ENCODE measurements at places on chromosomes 4 and X. TPM values are rescaled to one million over a fixed set of nuclear protein-coding genes. Genes with fewer than 3 reads are reported as not detected.

The HSFX2 gene
- total RNA-seq = not detected

GRCh38 chrX:132231587-132231986 is 12.3 kb upstream of the RAP2C start:
- DNase-seq = no peak

The SYNPO2 gene
- 0.93 TPM for total RNA-seq

The VEGFC gene
- not detected for total RNA-seq

DNA sequence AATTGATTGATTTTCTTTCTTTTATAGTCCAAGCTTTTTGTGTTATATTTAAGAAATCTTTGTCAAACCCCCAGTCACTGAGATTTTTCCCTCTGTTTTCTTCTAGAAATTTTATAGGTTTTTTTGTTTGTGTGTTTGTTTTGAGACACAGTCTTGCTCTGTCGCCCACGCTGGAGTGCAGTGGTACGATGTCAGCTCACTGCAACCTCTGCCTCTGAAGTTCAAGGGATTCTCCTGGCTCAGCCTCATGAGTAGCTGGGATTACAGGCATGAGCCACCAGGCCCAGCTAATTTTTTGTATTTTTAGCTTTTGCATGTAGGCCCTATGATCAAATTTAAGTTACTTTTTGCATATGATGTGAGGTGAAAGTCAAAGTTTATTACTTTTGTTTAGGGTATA is 20.9 kb upstream of the FBXW7 start:
- DNase-seq = no peak

The MTNR1A gene
- 0.84 TPM for total RNA-seq

The AFM gene
- total RNA-seq = not detected

The ADAM29 gene
- total RNA-seq = not detected

GRCh38 chr4:59565836-59566235 is 1634.3 kb upstream of the ADGRL3 start:
- no peak for DNase-seq

The GUCY1A1 gene
- total RNA-seq = not detected

- DNase-seq = no peak
These were observed 138.0 kb downstream of the VEGFC start for GRCh38 chr4:176654565-176655216.

The PAGE2B gene
- total RNA-seq = not detected

GRCh38 chr4:122012735-122013134 is 60.9 kb upstream of the TRPC3 start:
- no peak for DNase-seq

DNA sequence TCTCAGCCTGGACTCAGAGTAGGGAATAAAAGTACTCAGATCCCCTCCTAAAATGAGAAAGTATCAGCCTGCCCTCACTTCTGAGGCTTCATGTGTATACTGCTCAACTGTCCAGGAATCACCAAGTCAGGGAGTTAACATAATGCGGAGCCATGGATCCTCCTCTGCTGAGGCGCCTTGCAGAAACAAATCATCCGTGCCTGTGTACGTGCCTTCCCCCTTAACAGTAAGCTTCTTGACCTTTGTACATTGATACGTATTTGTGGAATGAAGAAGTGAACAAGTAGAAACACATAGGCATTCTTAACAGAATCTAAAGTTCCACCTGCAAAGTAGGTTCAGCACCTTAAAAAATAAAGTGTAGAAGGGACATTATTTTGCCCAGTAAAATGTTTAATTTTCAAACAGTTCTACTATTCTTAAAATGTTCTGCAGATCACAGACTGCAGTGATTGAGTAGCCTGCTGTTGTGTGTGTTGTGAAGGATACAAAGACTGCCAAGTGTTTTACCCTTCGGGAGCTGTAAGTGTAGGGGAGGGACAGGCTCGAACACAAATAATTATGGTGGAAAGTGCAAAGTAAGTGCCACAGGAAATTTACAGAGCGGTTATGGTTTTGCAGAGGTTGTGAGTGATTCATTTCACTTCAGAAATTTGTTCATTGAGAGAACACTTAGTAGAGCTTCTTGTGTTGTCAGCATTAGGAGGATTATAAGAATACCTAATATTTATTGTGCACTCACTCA is 61.9 kb downstream of the ARHGAP10 start:
- DNase-seq = no peak

The IL21 gene
- total RNA-seq = 0.12 TPM

The KLHL5 gene
- total RNA-seq = 20.8 TPM

DNA sequence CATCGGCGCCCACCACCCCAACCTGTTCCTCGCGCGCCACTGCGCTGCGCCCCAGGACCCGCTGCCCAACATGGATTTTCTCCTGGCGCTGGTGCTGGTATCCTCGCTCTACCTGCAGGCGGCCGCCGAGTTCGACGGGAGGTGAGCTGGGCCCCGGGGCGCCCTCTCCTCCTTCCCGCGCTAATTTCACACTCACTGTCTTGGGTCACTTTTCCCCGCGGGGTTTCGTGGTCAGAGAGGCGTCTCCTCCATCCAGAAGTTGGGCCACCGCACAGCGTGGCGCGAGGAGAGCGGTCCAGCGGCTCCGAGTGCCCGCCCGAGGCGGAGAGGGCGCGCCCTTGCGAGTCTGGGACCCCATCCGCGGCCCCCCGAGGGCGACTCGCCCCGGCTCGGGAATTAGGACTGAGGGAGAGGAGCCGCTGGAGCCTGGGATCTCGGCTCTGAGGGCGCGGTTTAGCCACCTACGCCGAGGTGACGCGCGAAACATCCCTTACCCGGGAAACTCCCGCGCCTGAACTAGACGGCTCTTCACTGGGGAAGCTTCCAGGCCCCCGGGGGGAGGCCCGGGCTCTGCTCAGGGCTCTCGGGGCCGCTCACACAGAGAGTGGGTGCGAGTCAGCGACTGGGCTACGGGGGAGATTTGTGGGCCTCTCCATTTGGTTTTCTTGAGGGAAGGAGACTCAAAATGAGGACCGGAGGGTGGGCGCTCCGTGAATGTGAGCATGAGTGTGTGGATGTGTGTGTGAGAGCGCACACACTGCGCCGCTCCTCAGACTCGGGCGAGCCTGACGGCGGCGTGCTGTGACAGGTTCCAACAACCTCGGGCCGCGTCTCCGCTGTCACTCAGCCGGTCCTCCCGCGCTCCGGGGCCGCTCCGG is 551 bp downstream of the NPNT start:
- DNase-seq = no peak

The CT55 gene
- not detected for total RNA-seq

The NEIL3 gene
- 18.1 TPM for total RNA-seq

DNA sequence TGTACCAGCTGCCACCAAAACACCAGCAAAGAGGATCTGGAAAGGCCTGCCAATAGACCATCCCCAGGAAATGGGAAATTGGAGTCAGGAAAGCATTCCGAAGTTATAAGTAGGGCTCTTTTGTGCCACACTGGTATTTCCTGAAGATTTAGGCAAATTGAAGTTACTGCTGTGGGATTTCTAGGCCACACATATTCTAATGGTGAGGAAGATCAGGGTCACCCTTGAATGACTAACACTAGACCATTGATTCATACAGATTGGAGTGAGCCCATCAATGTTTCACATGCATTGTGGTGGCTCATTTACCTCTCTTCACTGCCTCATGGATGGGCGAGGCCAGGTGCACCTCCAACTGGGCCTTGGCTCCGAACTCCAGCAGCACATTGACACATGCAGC is 22.6 kb downstream of the ASB11 start:
- DNase-seq = no peak

DNA sequence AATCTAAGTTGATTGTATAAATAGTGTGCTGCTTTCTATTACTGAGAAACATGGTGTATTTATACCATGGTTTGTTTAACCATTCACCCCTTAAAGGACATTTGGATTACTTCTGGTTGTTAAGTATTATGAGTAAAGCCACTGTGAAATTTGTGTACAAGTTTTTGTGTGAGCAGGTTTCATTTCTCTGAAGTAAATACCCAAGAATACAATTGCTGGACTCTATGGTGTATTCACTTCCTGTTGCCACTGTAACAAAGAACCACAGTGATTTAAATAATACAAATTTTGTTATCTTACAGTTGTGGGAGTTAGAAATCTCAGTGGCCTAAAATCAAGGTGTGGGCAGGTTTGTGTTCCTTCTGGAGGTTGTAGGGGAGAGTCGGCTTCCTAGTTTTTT is 869.6 kb downstream of the CCSER1 start:
- DNase-seq = no peak

- DNase-seq = no peak
These were observed 122.5 kb upstream of the TRIM2 start for GRCh38 chr4:153081693-153082092.

DNA sequence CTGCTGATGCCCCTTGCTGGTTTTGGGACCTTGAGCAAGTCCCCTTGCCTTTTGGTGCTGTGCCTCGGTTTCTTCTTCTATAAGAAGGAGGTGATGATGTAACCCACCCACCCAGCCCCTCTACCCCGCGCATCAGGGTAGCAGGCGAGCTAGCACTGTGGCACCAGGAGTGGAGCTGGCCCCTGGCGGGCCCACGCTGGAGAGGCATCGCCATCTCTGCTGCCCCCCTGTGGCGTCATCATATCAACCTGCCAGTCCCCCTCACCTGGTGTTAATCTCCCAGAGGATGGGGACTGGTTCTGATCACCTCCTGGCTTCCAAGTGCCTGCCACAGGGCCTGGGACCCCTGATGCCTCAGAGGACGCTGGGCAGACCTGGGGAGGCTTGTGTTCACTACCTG is 6.3 kb upstream of the SORCS2 start:
- DNase-seq = no peak

DNA sequence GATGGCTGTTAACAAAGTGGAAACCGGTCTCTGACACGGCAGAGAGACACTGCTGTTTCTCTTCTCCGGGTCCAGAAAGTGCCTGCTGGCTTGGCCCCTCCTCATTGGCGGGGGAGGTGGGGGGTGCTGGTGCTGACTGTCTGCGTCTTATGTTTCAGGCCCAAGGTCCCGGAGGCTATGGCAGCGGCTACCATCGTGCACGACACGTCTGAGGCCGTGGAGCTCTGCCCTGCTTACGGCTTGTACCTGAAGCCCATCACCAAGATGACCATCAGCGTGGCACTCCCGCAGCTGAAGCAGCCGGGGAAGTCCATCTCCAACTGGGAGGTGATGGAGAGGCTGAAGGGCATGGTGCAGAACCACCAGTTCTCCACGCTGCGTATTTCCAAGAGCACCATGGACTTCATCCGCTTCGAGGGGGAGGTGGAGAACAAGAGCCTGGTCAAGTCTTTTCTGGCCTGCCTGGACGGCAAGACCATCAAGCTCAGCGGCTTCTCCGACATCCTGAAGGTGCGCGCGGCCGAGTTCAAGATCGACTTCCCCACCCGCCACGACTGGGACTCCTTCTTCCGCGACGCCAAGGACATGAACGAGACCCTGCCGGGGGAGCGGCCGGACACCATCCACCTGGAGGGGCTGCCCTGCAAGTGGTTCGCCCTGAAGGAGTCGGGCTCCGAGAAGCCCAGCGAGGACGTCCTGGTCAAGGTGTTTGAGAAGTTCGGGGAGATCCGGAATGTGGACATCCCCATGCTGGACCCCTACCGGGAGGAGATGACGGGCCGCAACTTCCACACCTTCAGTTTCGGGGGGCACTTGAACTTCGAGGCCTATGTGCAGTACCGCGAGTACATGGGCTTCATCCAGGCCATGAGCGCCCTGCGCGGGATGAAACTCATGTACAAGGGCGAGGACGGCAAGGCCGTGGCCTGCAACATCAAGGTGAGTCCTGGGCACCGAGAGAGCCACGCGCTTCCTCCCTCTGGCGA is 2.2 kb downstream of the AKAP17A start:
- no peak for DNase-seq

- no peak for DNase-seq
These were observed 100.6 kb downstream of the LUZP4 start for GRCh38 chrX:115390078-115390477.

- no peak for DNase-seq
These were observed 156.3 kb downstream of the BCOR start for GRCh38 chrX:39941332-39941920.

- DNase-seq = no peak
These were observed 40.1 kb downstream of the EVC start for GRCh38 chr4:5750946-5751665.

- no peak for DNase-seq
These were observed 802 bp downstream of the COX18 start for GRCh38 chr4:73068491-73069337.

The CXCL8 gene
- 1.8 TPM for total RNA-seq

The PRRG3 gene
- not detected for total RNA-seq

DNA sequence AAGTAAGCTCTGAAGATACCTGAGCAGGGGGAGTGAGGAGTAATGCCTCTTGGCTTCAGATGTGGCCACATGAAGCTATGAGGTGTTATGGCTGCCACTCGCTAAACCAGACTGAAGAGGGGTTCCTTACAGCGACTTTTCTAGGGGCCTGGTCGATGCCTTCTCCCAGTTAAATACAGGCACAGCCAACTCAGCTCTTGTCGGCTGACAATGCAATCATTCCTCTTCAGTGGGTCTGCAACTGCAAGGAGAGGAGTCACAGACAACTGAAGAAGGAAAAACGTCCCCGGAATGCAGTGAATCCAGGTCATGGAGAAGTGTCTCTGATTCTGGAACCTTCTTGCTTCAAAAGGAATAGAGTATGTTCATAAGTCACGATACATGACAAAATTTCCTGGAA is 106.4 kb downstream of the RNF150 start:
- no peak for DNase-seq

DNA sequence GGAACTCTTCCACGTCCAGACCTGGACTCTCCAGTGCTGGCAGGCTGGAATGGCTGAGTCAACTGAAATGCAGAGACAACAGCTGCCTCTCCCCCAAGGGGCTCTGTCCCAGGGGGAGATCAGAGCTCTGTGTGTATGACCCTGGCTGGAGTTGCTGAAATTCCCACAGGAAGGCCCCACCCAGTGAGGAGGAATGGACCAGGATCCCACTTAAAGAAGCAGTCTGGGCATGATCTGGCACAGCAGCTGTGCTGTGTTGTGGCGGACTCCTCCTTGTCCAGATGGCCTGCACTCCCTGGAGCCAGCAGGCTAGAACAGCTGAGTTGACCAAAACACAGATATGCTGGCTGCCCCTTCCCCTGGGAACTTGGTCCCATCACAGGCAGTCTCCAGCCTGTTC is 25.4 kb downstream of the C4orf17 start:
- no peak for DNase-seq

The STK32B gene
- total RNA-seq = not detected

DNA sequence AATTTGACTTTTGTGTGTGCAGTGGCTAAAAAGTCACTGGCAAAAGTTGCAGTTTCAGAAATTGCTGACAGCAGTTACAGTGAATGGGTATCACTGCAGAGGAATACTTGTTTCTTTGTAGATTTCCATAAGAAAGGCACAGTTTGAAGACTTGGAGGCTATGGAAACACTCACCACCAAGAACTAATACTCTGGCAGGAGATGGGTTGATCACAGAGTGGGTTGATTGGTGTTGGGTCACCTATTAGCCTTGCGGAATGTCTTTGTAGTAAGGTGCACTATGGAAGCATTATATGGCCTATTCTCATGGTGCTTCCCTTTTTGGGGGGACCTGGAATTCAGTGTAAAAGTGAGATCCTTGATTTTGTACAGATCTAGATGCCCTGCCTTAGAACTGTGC is 502.8 kb downstream of the CFAP47 start:
- DNase-seq = no peak
